ENCODE measurements at places on chromosomes 12 and 14.

DNA sequence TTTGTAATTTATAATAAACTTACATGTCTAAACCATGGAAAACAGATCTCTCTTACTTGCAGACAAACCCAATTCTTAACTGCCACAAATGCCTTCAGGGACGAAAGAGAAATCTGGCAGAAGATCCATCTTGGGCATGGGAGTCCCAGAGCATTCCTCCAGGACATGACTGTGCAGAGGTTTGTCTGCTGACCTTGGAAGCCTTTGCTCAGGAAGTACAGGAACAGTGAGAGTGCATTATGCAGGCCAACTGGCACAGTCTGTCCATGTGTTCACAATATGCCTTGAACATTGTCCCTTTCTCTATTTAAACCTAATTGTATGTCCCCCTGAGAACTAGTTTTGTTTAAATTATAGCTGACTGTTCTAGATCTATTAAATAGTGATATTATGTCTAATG lies 467.1 kb downstream of the ATP23 start:
- no peak for DNase-seq

- no peak for DNase-seq
Measured at GRCh38 chr12:120903412-120904196, 554 bp downstream of the SPPL3 start.

- no peak for DNase-seq
Measured at GRCh38 chr12:31631809-31632208, 27.7 kb upstream of the ETFBKMT start.

DNA sequence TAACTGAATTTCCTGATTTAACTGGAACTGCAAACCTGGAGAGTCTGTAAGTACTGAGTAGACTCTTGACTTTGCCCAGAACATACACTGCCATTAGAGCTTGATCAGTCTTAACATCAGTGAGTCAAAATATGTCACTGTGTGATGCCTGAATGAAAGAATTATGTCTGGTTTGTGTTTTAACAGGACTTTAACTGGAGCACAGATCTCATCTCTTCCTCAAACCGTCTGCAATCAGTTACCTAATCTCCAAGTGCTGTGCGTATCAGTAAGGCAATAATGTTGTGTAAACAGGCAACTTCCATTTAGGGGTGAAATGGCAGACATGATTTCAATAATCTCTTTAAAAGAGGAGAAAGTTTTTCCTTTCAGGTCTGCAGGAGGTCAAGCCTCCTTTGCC lies 97.0 kb downstream of the ZFC3H1 start:
- DNase-seq, result no peak

DNA sequence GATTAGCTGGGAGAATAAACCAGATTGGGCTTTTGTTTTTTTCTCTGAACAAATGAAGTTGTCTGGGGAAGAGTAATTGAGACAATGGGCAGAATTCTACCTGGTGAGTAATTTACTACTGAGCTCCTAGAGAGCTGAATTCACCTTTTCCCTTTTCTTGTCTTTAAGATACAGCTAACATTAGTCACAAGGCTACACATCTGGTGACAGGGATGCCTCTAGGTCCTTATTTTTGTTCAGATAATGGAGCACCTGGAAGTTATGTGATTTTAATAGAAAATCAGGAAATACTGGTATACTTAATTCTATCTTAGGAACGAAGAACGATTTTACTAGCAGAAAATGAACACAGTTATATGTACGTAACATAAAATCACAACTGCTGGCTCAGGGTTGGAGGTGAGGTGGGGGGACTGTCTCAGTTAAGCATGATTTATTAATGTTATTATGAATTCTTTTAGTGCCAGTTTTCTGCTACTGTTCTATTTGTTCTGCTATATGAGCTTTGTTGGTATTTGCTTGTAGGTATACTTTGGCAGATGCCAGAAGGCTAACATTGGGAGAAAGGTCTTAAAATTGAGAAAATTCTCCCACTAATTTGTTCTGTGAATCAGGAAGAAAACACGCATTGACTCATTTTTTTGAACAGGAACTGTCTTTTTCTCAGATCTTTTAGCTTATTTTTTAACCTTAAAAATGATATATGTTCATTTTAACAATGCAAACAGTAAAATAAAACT lies 482.7 kb upstream of the RGS6 start:
- DNase-seq, result no peak

- no peak for DNase-seq
Measured at GRCh38 chr12:39043424-39043822, 138.0 kb upstream of the CPNE8 start.

Data from bone marrow (tissue), 2 donors.